ENCODE measurements at places on chromosomes 5 and 9. TPM values are rescaled to one million over a fixed set of nuclear protein-coding genes. Genes with fewer than 3 reads are reported as not detected.

Gene GAPT
- total RNA-seq = not detected

Gene C9orf72
- total RNA-seq = 21.3 TPM

Gene SH2D3C
- 4.2 TPM for total RNA-seq

Gene ZCCHC9
- total RNA-seq = 18.8 TPM

Gene FGD3
- 6.7 TPM for total RNA-seq

Gene EXD3
- 52.2 TPM for total RNA-seq

Gene IL17B
- 89.8 TPM for total RNA-seq

Gene OR1Q1
- total RNA-seq = not detected

Gene CFAP77
- not detected for total RNA-seq

Gene LCN2
- not detected for total RNA-seq

Gene S100Z
- not detected for total RNA-seq

Gene ANKRD20A1
- total RNA-seq = 1.3 TPM

Gene XPA
- 21.2 TPM for total RNA-seq

Gene RNF180
- total RNA-seq = 10.5 TPM

Gene IRX2
- not detected for total RNA-seq

Gene SPINK5
- 0.90 TPM for total RNA-seq

Gene DNAH5
- total RNA-seq = 0.39 TPM

Gene GGTA1
- 11.6 TPM for total RNA-seq

Gene OR1J2
- total RNA-seq = not detected

Gene ANKRD31
- 0.39 TPM for total RNA-seq

Gene GABRA1
- not detected for total RNA-seq

Gene PRKAA1
- total RNA-seq = 86.1 TPM

Gene KIAA1958
- 4.0 TPM for total RNA-seq

Gene ALDH1A1
- 86.4 TPM for total RNA-seq

Gene IFNA13
- total RNA-seq = not detected

Gene FOXD4
- not detected for total RNA-seq

Gene CDHR2
- not detected for total RNA-seq

Gene SLC1A3
- total RNA-seq = 22.0 TPM

Gene MCCC2
- 39.6 TPM for total RNA-seq

Gene MAP1B
- 587 TPM for total RNA-seq

Gene SV2C
- 0.87 TPM for total RNA-seq

Gene SLC25A2
- total RNA-seq = 4.8 TPM

Gene TLR4
- 24.3 TPM for total RNA-seq

Gene FAM114A2
- 10.5 TPM for total RNA-seq

Gene C5
- total RNA-seq = 33.0 TPM

Data from tibial nerve (tissue), 4 donors.